ENCODE measurements at places on chromosomes 7 and 10.

DNA sequence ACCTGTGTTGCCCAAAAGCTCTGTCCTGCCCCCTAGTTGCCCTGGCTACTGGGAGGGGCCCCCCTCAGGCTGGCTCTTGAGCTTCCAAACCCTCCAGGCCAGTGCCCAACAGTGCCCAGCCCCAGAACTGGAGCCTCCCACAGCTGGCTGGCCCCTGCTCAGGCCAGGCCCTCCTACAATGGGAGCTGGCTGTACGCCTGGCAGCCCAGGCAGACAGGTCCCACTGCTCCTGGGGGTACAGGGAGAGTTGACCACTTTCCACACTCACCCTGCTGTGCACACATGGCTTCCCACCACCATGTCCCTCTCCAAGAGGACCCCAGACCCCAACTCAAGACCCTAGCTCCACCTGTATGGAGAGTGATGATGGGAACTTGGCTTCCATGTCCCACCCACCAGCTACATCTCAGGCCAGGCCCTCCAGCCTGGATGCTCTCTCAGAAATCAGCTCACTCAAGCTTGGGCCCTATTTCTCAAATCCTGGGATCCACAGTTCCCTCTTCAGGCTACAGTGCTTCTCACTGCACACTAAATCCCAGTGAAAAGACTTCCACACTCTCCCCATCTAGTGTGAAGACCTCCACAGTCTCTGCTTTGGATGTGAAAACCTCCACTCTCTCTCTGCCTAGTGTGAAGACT lies 92.6 kb downstream of the OAT start:
- H3K4me1 ChIP-seq = no peaks in the 10 kb centered on the region
- no peak overlapping the region for H3K4me3 ChIP-seq
- no peaks in the 10 kb centered on the region for H3K27me3 ChIP-seq
- no peaks in the 10 kb centered on the region for H3K36me3 ChIP-seq

GRCh38 chr10:89679986-89680385 lies 21.4 kb upstream of the KIF20B start:
- DNase-seq = no peak
- H3K27me3 ChIP-seq = no peaks in the 10 kb centered on the region
- no peaks in the 10 kb centered on the region for H3K36me3 ChIP-seq
- H3K4me3 ChIP-seq = no peak overlapping the region

DNA sequence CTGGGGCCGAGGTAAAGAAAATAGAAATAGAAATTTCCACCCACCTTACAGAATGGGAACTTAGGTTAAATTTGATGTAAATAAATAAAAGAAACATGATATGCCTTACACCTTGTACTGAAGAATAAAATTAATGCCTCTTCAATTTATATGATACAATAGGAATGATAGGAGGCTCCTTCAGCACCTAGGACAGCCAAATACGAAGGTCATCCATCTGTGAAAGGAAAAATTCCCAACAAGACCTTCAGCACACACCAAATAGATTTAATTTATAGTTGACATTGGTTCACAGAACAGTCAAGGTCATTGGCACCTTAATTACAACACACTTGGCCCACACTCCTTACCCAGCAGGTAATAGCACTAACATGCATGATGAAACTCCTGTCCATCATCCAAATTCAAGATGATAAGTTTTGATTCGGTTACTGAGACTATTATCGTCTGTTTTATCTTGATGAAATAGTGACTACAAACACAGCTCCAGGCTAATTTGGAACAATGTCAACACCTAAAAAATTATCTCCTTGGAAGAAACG lies 250.9 kb downstream of the SNX13 start:
- no peaks in the 10 kb centered on the region for H3K27me3 ChIP-seq
- DNase-seq = no peak

GRCh38 chr7:151246102-151246850 lies 2.2 kb downstream of the SMARCD3 start:
- peaks cover 22% of the 10 kb centered on the region for H3K4me1 ChIP-seq
- DNase-seq = no peak
- peak overlapping the region; percentile 24 for H3K4me3 ChIP-seq
- no peaks in the 10 kb centered on the region for H3K36me3 ChIP-seq

DNA sequence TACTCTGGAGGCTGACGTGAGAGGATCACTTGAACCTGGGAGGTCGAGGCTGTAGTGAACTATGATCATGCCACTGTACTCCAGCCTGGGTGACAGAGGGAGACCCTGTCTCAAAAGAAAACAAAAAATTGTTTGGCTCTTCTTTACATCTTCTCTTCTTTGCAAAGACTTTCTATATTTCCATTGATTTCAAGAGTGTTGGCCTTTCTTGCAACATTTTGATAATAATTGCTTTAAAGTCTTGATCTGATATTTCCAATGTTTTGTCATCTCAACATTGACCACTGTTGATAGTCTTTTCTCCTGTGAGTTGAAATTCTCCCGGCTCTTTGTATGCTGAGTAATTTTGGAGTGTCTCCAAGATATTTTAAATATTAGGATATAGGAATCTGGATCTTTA lies 17.8 kb upstream of the CLDN4 start:
- no peaks in the 10 kb centered on the region for H3K36me3 ChIP-seq
- no peak overlapping the region for H3K27ac ChIP-seq
- H3K4me3 ChIP-seq = no peak overlapping the region
- no peaks in the 10 kb centered on the region for H3K27me3 ChIP-seq
- no peaks in the 10 kb centered on the region for H3K4me1 ChIP-seq
- no peak for DNase-seq

- DNase-seq = no peak
- H3K27me3 ChIP-seq = no peaks in the 10 kb centered on the region
- H3K4me1 ChIP-seq = no peaks in the 10 kb centered on the region
- H3K4me3 ChIP-seq = no peak overlapping the region
- H3K27ac ChIP-seq = no peak overlapping the region
- H3K36me3 ChIP-seq = no peaks in the 10 kb centered on the region
Measured at GRCh38 chr10:43355749-43356371, 15.6 kb upstream of the FXYD4 start.

DNA sequence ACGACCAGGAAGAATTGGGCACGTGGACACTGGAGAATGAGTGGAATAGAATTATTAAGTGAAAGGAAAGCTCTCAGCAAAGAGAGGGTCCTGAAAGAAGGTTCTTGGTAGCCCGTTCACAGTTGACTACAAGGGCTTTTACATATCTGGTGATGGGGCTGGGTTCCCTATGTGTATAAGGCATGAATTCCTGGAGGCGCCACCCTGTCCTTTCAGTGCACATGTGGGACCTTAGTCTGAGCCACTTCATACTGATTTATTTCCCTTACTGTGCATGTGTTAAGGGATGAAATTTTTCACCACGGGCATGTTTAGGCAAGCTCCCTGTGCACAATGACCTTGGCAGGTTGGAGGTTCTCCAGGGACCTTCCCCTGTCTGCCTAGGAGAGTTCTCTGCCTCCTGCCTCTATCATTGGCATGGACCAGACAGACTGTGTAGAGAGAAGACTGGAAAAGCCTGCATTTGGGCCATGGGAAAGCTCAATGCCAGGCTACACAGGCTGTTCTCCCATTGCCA lies 145.9 kb upstream of the ITGB1 start:
- no peak overlapping the region for H3K27ac ChIP-seq
- H3K4me1 ChIP-seq = peaks cover 31% of the 10 kb centered on the region

DNA sequence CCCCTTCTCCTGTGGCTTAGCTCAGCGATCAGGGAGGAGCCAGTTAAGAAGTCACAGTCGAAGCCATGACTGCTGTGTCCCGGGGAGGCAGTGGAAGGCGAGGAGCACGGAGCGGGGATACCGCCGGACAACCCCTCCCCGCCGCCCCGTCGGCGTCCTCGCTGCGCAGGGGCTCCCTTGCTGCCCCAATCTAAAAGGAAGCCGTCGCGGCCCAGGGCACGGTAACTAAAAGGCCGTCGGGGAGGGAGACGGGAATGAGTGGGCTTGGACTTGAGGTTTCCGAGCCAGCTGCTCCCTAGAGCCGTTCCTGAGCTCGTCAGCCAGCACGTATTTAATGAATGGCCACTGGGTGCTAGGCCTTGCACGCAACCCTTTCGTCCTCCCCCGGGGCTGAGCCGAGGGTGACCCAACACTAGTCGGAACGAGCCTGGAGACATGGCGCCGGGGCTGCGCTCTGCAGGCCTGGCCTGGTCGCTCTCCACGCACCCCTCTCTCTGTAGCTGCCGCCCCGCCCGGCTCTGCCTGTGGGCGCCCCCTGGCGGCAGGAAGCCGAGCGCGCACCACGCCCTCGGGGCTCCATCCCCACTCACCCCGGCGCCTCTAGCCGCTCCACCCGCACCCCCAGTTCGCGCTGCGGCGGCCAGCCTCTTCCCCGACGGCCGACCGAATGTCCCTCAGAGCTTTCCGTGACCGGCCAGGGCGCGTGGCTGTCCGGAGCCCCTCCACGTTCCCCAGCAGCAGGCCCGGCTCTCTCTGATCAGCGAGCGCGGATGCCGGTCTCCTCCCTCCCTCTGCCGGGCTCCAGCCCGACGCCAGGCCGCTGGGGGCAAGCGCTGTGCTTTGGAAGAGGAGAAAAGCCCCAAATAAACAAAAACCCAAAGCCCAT lies 29.3 kb upstream of the KCNK18 start:
- no peaks in the 10 kb centered on the region for H3K36me3 ChIP-seq
- peaks cover 3% of the 10 kb centered on the region for H3K4me1 ChIP-seq
- H3K27me3 ChIP-seq = peaks cover 30% of the 10 kb centered on the region
- no peak overlapping the region for H3K27ac ChIP-seq
- peak; percentile 48 for DNase-seq

DNA sequence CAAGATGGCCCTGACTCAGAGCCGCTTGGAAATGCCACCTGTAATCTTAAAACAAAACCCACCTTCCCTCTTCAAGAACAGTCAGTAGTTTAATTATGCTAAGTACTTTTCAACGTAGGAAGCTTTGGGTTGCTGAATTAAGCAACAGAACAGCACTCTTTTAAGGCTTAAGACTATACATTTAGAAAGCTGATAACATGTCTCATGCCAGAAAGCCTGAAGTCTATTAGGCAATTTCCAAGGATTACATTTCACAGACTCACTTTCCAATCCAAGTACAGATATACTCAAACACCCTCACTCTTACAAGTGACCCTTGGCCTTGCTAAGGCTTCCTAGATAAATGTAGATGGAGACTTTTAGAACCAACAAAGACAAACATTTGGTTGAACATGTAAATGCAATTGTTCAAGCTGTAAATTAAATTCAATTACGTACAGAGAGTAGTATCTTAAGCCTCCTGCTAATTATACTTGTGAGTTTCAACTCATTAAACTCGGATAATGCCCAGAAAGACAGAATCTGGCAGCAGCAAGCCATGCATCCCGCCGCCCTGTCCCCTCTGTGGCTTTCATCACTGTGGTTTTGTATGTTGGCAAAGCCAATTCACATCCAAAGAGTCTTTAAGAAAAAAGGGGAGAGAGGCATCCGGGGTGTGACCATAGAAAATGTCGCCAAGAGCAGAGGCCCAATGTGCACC lies 283.1 kb upstream of the NRP1 start:
- H3K27me3 ChIP-seq = no peaks in the 10 kb centered on the region
- H3K36me3 ChIP-seq = no peaks in the 10 kb centered on the region
- no peak for DNase-seq
- H3K4me1 ChIP-seq = no peaks in the 10 kb centered on the region
- no peak overlapping the region for H3K27ac ChIP-seq
- no peak overlapping the region for H3K4me3 ChIP-seq

GRCh38 chr10:89693176-89693575 lies 8.2 kb upstream of the KIF20B start:
- no peaks in the 10 kb centered on the region for H3K36me3 ChIP-seq
- H3K4me1 ChIP-seq = no peaks in the 10 kb centered on the region
- H3K4me3 ChIP-seq = no peak overlapping the region
- H3K27ac ChIP-seq = no peak overlapping the region
- no peak for DNase-seq
- H3K27me3 ChIP-seq = peaks cover under 1% of the 10 kb centered on the region

GRCh38 chr10:114291516-114291915 lies 52.5 kb downstream of the VWA2 start:
- no peaks in the 10 kb centered on the region for H3K36me3 ChIP-seq
- no peaks in the 10 kb centered on the region for H3K4me1 ChIP-seq
- H3K4me3 ChIP-seq = no peak overlapping the region
- H3K27ac ChIP-seq = no peak overlapping the region
- no peaks in the 10 kb centered on the region for H3K27me3 ChIP-seq

DNA sequence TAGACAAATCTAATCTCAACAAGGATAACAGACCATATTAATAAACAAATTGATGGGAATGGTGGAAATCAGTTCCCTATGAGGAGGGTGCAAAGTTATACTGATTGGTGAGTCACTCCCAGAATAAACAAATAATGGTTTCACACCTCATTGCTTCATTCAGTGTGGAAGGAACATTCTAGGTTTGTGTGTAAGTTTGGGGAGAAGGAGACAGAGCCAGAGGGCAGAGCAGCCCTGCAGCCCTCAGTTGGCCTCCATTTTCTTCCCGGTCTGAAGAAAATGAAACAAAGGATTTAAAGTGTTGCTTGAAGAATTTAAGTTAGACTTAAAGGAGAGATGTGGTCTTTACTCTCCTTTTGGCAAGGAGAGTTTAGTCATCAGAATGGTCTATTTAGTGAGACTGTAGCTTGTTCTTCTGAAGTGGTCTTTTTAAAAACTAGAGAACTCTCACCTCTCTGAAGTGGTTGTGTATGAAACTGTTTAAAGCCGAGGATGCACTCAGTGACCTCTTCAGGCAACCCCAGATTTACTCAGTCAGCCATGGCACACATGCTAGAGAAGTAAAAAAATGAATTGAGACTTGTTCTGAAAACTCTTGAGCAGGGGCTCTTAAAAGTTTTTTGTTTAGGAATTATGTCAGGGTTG lies 27.2 kb downstream of the IKZF1 start:
- no peaks in the 10 kb centered on the region for H3K27me3 ChIP-seq
- H3K36me3 ChIP-seq = peaks cover 11% of the 10 kb centered on the region
- H3K4me3 ChIP-seq = peak overlapping the region; percentile 40
- peaks cover 92% of the 10 kb centered on the region for H3K4me1 ChIP-seq
- DNase-seq = no peak

GRCh38 chr10:13328613-13329012 lies 19.5 kb downstream of the SEPHS1 start:
- no peak overlapping the region for H3K4me3 ChIP-seq
- no peak for DNase-seq
- no peak overlapping the region for H3K27ac ChIP-seq
- H3K4me1 ChIP-seq = no peaks in the 10 kb centered on the region
- H3K36me3 ChIP-seq = peaks cover 6% of the 10 kb centered on the region
- no peaks in the 10 kb centered on the region for H3K27me3 ChIP-seq

GRCh38 chr7:112495810-112496462 lies 15.1 kb downstream of the LSMEM1 start:
- H3K4me3 ChIP-seq = no peak overlapping the region
- no peak overlapping the region for H3K27ac ChIP-seq
- H3K4me1 ChIP-seq = no peaks in the 10 kb centered on the region
- DNase-seq = no peak
- H3K36me3 ChIP-seq = no peaks in the 10 kb centered on the region

All from naive thymus-derived CD4-positive, alpha-beta T cell (primary cell).